ENCODE measurements at places on chromosomes 3 and 15.

DNA sequence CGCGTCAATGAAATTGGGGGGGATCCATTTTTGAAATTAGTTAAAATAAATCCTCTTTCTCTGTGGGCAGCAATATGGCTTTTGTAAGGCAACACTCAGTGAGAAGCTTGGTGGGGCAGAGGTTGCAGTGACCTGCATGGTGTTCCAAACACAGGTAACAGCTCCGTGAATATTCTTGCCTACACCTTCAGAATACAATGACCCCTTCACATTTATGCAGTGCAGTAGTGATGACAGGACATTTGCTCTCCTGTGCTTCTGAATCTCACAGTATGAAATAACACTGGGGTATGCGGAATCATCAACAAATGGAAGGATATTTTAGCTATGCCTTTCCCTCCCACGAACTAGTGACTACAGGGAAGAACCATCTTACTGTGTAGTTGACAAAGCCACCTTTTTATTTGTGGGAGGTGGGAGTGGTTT, 6.9 kb downstream of the AHSG start:
- H3K4me1 ChIP-seq = no peaks in the 10 kb centered on the region
- no peaks in the 10 kb centered on the region for H3K36me3 ChIP-seq
- no peaks in the 10 kb centered on the region for H3K27me3 ChIP-seq
- no peak for DNase-seq
- H3K4me3 ChIP-seq = no peak overlapping the region

- H3K4me3 ChIP-seq = no peak overlapping the region
- no peak for DNase-seq
- no peaks in the 10 kb centered on the region for H3K27me3 ChIP-seq
- no peaks in the 10 kb centered on the region for H3K4me1 ChIP-seq
- no peak overlapping the region for H3K27ac ChIP-seq
- no peaks in the 10 kb centered on the region for H3K36me3 ChIP-seq
Observed at GRCh38 chr3:74636981-74637380, 22.5 kb upstream of the CNTN3 start.

GRCh38 chr3:193987186-193987585, 148.8 kb upstream of the HES1 start:
- H3K4me3 ChIP-seq = no peak overlapping the region
- H3K4me1 ChIP-seq = peaks cover 21% of the 10 kb centered on the region
- no peaks in the 10 kb centered on the region for H3K27me3 ChIP-seq
- DNase-seq = no peak
- H3K36me3 ChIP-seq = no peaks in the 10 kb centered on the region
- H3K27ac ChIP-seq = no peak overlapping the region

GRCh38 chr15:75801859-75802593, 41.2 kb upstream of the UBE2Q2 start:
- H3K36me3 ChIP-seq = no peaks in the 10 kb centered on the region
- H3K27me3 ChIP-seq = no peaks in the 10 kb centered on the region
- H3K4me1 ChIP-seq = peaks cover 7% of the 10 kb centered on the region

DNA sequence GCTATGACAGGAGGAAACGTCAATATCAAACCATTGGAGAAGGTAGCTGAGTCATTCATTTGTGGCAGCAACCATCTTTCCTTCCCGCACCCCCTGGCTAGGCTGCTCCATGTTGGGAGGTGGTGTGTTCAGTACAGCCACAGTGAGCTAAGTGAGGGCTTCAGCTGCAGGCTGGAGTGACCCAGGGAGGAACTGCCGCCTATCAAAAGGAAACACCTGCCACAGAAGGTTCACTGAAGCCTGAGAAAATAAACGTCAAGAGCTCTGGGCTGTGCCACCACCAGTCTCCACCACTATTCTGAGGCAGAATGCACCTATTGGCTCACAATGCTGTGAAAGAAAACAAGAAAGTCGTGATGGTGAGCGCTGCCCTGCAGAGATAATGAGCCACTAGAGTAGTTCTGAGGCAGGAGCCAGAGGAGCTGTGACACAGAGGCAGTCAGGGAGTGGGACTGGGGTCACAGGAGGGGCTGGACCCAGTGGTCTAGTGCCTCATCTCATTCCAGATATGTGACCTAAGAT, 34.8 kb upstream of the CD47 start:
- H3K27ac ChIP-seq = no peak overlapping the region
- peaks cover 11% of the 10 kb centered on the region for H3K4me1 ChIP-seq
- H3K4me3 ChIP-seq = no peak overlapping the region
- no peak for DNase-seq
- no peaks in the 10 kb centered on the region for H3K27me3 ChIP-seq
- no peaks in the 10 kb centered on the region for H3K36me3 ChIP-seq

All from vagina (tissue), 2 donors.